ENCODE measurements at places on chromosomes 11 and 22.

DNA sequence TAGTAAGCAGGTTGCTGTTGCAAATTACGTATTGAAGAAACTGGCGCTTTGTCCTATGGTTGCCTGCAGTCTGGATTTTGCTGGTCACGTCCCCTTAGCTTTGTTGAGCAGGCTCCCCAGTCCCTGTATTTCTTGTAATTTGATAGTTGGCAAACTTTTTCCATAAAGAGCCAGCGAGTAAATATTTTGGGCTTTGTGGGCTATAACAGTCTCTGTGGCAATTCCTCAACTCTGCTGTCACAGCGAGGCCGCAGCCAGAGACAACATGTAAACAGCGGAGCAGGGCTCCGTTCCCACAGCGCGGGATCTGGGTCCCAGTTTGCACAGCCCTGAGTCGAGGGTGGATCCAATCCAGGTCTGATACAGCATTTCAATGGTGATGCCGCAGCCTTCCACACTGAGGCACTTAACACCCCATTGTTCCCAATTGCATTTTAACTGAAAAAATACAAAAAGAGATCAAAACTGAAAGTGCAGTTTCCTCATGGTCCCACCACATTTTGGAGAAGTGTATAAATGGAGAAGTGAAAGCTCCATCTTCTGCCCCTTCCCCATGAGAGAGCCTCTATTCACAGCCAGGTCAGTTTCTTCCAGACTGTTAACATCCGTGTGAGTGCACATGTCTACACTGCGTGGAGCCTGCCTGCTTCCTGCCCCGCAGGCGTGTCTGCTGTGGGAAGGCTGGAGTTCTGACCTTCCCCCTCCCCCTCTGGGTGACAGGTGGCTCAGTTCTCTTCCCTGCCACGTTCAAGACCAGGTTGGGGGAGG is 89.1 kb downstream of the RPS6KA4 start:
- DNase-seq = no peak

GRCh38 chr11:35143297-35144135 is 4.5 kb downstream of the CD44 start:
- DNase-seq = no peak

DNA sequence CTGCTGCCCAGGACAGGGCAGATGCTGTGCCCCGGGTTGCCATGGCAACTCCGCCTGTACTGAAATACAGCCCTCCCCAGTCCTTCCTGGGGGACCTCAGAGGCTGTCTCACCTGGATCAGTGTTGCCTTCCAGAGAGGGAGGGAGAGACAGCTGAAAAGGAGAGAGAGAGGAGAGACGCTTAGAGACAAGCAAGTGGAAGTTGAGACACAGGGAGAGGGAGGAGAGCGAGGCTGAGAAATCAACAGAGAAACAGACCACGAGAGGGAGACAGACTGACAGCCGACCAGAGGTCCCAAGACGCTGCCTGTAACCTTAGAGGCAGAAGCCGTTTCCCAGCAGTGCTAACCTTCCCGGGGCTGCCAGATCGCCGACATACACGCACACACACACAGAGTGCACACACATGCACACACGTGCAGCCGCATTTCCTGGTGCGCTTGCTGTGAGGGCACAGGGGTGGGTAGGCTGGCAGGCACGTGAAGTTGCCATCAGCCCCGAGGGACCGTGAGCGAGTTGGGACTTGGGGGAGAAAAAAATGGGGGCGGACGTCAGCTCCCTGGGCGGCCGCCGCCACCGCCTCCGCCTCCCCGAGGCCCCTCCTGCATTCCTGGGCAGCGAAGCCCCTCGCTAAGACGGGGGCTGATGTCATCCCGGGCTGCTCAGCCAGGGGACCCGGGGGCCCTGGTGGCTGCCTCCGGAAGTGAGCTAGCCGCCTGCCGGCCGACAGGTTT is 88.6 kb upstream of the CRYBB3 start:
- no peak for DNase-seq

DNA sequence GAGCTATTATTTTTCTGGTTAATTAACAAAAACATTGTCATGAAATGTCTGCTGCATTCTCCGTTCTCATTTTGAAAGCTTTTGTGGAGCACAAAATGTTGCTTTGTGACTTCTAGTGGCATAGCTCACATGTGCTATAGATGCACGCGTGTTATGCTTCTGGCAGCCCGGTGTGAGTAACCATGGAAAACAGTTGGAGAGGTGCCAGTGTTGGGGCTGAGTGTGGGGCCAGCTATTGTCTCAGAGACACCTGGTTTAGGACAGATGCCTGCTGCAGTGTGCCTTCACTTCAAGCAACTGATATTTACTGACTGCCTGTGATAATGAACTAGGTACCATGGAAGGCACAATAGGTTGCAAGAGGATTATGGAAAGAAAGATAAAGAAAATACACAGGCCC is 760.6 kb downstream of the NTM start:
- DNase-seq = no peak

- no peak for DNase-seq
Observed at GRCh38 chr11:130511765-130512164, 63.3 kb downstream of the ADAMTS15 start.

DNA sequence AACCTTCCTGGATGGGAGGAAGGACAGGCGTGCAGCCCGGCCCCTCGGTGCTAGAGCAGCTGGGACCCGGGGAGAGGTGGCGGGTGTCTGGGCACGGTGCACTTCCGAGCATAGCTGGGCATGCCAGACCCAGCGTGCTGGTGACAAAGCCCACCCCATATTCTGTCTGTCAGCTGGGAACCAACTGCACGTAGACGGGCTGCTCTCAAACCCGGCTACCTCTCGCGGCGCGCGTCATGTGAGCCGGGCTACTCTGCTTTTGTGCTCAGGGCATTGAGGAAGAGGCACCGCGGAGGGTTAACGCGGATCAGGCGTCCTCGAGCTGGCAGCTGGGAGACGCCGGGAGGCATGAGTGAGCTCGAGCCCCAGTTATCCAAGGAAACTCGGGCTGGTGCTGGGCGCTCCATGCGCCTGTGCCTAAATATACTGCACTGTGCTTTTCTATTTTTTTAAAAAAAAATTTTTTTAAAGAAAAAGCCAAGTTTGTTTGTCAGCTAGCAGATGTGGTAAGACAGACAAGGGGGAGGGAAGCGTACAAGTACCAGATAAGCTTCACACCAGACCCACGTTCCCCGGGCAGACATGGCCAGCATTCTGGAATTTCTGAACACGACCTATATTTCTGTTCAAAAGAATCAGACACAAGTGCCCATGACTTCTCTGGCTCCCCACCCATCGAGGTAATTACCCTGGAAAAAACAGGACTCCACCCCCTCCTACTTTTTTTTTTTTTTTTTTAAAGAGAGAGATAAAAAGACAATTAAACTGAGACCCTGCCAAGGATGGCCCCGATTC is 425.6 kb downstream of the SHANK2 start:
- no peak for DNase-seq

DNA sequence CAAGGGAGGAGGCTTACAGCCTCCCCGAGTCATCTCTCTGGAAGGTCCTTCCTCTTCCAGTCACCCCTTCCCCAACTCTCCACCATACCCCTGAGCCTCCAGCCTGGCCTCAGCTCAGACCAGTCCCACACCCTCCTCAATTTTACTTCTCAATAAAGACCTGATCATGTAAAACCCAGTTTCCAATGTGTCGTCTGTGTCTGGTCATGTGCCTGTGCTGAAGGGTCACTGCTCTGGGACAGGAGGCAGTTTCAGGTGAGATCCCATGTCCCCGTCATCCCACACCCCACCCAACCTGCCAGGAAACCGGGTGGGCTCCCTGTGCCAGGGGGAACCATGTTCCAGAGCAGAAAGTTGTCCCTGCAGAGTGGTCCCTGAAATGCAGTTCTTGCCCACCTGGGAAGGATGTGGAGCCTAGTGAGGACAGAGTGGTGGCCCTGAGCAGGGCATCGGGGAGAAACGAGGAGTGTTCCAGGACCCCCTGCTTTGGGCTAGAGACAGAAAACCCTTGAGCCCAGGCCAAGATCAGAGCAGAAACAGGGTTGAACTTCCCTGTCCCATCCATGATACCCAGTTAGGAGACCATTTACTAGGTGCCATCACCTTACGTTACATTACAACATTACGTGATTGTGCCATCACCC is 19.4 kb downstream of the IGLL5 start:
- DNase-seq = no peak

- no peak for DNase-seq
Observed at GRCh38 chr11:48051217-48051830, 71.0 kb downstream of the PTPRJ start.

GRCh38 chr11:134330611-134331353 is 1.0 kb upstream of the GLB1L2 start:
- DNase-seq = no peak

- DNase-seq = no peak
Observed at GRCh38 chr11:44601471-44602370, 36.3 kb downstream of the CD82 start.

GRCh38 chr11:116840224-116840745 is 2.9 kb upstream of the APOA1 start:
- no peak for DNase-seq

GRCh38 chr11:65857853-65858680 is at the start of gene CFL1:
Gene CFL1 (minus strand): TSS chr11:65858180. CDS start chr11:65858099, 81 bp downstream.
- peak; percentile 70 for DNase-seq

DNA sequence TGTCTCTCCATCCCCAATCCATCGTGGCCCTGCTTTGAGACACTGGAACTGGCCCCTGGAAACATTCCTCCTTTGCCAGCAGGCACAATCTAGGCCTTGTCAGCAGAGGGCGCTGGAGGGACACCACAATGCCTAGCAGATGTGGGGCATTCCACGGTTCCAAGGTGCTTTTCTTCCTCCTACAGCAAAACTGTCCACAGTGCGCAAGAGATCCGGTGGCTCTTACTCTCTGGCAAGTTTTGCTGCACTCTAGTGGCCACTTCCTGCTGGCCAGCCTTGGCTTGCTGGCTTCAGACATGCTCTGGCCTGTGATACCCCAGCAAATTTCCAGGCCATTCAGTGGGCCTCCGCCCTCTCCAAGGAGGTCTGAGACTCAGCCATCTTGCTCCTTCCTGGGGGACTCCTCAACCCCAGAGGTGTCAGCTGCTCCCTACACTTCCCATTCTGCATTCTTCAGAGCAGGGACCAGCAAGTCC is 17.1 kb upstream of the RBM4B start:
- peak; percentile 48 for DNase-seq

- no peak for DNase-seq
Observed at GRCh38 chr22:50270666-50271394, 650 bp upstream of the MAPK11 start.

- DNase-seq = no peak
Observed at GRCh38 chr11:100981196-100981824, 148.3 kb downstream of the PGR start.

DNA sequence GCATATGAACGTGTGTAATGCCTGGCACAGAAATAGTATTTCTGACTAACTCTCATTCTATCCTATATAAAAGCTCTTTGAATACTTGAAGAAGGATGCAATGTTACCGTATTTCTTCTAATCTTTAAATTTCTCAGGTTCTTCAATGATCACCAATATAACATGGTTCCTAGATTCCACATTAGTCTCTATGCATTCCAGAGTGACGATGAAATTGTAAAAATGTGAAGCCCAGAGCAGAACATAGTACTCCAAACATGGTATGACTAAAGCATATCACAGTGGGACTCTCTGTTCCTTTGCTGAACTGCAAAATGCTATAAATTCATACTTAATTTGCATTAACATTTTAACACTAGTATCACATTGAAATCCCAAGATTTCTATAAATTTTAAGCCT is 877.6 kb upstream of the CHORDC1 start:
- DNase-seq = no peak

DNA sequence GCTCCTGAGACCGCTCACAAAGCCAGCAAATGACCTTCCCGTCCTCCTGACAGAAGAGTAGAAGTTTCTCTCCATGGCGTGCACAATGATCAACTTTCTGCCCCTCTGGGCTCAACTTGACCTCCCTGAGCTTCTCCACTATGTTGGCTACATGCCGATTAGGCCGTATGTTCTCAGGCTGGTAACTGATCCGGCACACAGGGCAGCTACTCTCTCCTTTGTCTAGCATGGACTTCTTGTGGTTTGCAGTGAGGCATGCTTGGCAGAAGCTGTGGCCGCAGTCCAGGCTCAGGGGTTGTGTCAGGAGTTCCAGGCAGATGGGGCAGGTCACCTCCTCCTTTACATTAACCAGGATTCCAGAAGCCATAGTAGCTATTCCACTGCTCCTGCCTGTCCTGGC is 5.1 kb downstream of the TRIM5 start:
- no peak for DNase-seq

- no peak for DNase-seq
Observed at GRCh38 chr22:45575173-45575572, 72.5 kb downstream of the FBLN1 start.

GRCh38 chr11:118289401-118289800 is 15.1 kb upstream of the CD3E start:
- peak; percentile 58 for DNase-seq
